T-helper 17 cell (primary cell): ENCODE measurements at places on chromosomes 3 and 15. TPM values are rescaled to one million over a fixed set of nuclear protein-coding genes. Genes with fewer than 3 reads are reported as not detected.

Gene RUBCN
- 40.2 TPM for total RNA-seq

Gene ZNF502
- total RNA-seq, result 0.91 TPM

DNA sequence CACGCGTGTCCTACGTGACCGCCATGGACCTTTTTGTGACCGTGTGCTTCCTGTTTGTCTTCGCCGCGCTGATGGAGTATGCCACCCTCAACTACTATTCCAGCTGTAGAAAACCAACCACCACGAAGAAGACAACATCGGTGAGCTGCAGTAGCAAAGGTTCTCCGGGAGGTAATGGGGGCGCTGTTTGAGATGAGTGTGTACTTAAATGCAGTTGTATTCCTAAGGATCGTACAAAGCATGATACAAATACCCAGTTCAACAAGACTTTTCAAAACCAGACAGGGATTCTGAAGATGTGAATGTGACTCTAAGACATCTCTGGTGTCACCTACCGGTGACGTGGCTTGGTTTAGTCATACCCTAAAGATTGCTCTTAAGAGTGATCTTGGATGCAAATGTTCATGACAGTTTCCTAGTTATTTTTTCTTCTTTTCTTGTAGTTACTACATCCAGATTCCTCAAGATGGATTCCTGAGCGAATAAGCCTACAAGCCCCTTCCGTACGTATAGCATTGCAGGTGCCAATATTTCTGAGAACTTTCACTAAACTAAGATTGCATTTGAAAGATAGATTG, 556.6 kb downstream of the GABRG3 start:
- DNase-seq, result no peak
- no peaks in the 10 kb centered on the region for H3K27me3 ChIP-seq
- H3K4me3 ChIP-seq, result no peak overlapping the region
- no peak overlapping the region for H3K27ac ChIP-seq
- H3K4me1 ChIP-seq, result no peaks in the 10 kb centered on the region
- H3K36me3 ChIP-seq, result no peaks in the 10 kb centered on the region

DNA sequence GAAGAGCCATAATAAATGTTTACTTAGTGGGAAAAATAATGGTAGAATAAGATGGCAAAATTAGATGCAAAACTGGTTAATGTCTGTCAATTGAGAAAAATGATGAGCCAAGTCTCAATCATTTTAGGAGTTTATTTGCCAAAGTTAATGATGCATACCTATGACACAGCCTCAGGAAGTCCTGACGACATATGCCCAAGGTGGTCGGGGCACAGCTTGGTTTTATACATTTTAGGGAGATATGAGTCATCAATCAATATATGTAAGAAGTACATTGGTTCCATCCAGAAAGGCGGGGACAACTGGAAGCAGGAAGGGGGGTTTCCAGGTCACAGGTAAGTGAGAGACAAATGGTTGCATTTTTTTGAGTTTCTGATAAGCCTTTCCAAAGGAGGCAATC, 31.5 kb downstream of the CLEC3B start:
- peak overlapping the region; percentile 1 for H3K27ac ChIP-seq
- peaks cover 11% of the 10 kb centered on the region for H3K27me3 ChIP-seq
- peaks cover 12% of the 10 kb centered on the region for H3K4me1 ChIP-seq
- peaks cover 2% of the 10 kb centered on the region for H3K36me3 ChIP-seq

GRCh38 chr15:75109736-75110130, 86.3 kb downstream of the PPCDC start:
- no peaks in the 10 kb centered on the region for H3K27me3 ChIP-seq
- peaks cover 22% of the 10 kb centered on the region for H3K4me1 ChIP-seq
- H3K36me3 ChIP-seq, result no peaks in the 10 kb centered on the region
- H3K27ac ChIP-seq, result peak overlapping the region; percentile 56
- H3K4me3 ChIP-seq, result no peak overlapping the region
